ENCODE measurements at places on chromosomes 1 and 21. TPM values are rescaled to one million over a fixed set of nuclear protein-coding genes. Genes with fewer than 3 reads are reported as not detected.

AMY2B gene
- 3.4 TPM for total RNA-seq

CD244 gene
- 0.31 TPM for total RNA-seq

FAM163A gene
- not detected for total RNA-seq

SELE gene
- 14.3 TPM for total RNA-seq

GPR25 gene
- not detected for total RNA-seq

TSACC gene
- total RNA-seq, result not detected

TMEM240 gene
- total RNA-seq, result 6.6 TPM

CD52 gene
- 21.8 TPM for total RNA-seq

GRCh38 chr1:36988741-36989193, 45.5 kb downstream of the GRIK3 start:
- no peak overlapping the region for H3K27ac ChIP-seq
- H3K4me3 ChIP-seq, result no peak overlapping the region
- DNase-seq, result no peak
- peaks cover 2% of the 10 kb centered on the region for H3K27me3 ChIP-seq

- no peak overlapping the region for H3K4me3 ChIP-seq
- H3K36me3 ChIP-seq, result no peaks in the 10 kb centered on the region
- H3K27ac ChIP-seq, result no peak overlapping the region
Measured at GRCh38 chr1:214954617-214954949, 128.0 kb upstream of the KCNK2 start.

- H3K4me3 ChIP-seq, result no peak overlapping the region
- H3K27me3 ChIP-seq, result no peaks in the 10 kb centered on the region
- no peak overlapping the region for H3K27ac ChIP-seq
- H3K4me1 ChIP-seq, result no peaks in the 10 kb centered on the region
- no peaks in the 10 kb centered on the region for H3K36me3 ChIP-seq
- no peak for DNase-seq
Measured at GRCh38 chr1:192270398-192270797, 46.4 kb upstream of the RGS21 start.

- H3K4me1 ChIP-seq, result peaks cover 27% of the 10 kb centered on the region
- H3K4me3 ChIP-seq, result no peak overlapping the region
- no peak overlapping the region for H3K27ac ChIP-seq
- DNase-seq, result no peak
Measured at GRCh38 chr1:11592752-11593151, 61.5 kb downstream of the FBXO2 start.

GRCh38 chr1:160752924-160753323, 13.9 kb downstream of the SLAMF7 start:
- no peaks in the 10 kb centered on the region for H3K36me3 ChIP-seq
- peaks cover 3% of the 10 kb centered on the region for H3K27me3 ChIP-seq
- no peaks in the 10 kb centered on the region for H3K4me1 ChIP-seq
- DNase-seq, result no peak
- H3K4me3 ChIP-seq, result no peak overlapping the region

- no peak overlapping the region for H3K27ac ChIP-seq
- no peaks in the 10 kb centered on the region for H3K27me3 ChIP-seq
- H3K36me3 ChIP-seq, result no peaks in the 10 kb centered on the region
- no peak for DNase-seq
Measured at GRCh38 chr1:245045087-245045881, 109.5 kb upstream of the KIF26B start.

GRCh38 chr1:23619299-23620188, 60.2 kb upstream of the ID3 start:
- peaks cover 20% of the 10 kb centered on the region for H3K4me1 ChIP-seq
- H3K27me3 ChIP-seq, result peaks cover 19% of the 10 kb centered on the region
- peak overlapping the region; percentile 37 for H3K4me3 ChIP-seq
- H3K36me3 ChIP-seq, result peaks cover 5% of the 10 kb centered on the region

DNA sequence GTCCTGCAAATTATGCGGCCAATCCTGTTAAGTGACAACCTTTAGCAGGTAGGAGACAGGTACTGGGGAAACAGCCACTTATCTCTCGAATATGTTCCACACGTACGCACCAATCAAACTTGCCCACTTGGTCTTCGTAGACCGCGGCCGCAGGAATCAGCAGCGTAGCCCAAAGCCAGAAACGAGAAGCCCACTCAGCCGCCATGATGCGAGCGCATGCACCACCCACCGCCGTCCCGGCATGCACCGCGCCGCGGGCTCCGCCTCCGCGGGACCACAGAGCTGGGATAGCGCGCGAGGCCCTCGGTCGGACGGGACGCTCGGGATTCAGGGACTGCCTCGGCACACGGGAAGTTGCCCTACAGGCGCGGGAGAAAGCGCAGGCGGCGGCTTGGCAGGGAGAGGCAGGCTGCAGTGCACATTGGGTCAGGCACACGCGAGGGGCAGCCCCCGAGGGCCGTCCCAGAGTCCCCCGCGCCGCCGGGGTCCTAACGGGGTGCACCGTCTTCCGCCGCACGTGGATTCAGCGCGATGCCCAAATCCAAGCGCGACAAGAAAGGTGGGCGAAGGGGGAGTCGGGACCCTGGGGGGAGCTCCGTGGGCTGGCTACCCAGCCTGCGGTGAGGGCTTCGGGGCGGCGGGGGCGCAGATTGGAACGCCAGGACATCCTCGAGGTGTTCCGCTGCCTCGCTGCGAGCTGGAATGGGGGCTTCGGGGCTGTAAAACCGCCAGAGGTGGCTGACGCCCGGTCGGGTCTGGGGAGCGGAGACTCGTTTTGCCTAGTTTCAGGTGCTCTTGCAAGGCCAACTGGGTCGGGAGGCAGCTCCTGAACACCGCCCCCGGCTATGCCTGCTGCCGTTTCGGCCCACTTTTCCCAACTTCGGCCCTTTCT, at the start of the genes EMC1 and MRTO4:
EMC1 (minus strand) TSS at position 220 of the 892 bp plus-strand sequence; CDS start at position 205, 15 bp downstream.
MRTO4 (plus strand) TSS at position 501 of the 892 bp plus-strand sequence; CDS start at position 532, 31 bp downstream.
- H3K27ac ChIP-seq, result peak within 1 kb of the TSS; percentile 92
- DNase-seq, result peak; percentile 95
- peaks cover 1% of the 10 kb centered on the region for H3K36me3 ChIP-seq
- H3K4me1 ChIP-seq, result peaks cover 17% of the 10 kb centered on the region
- H3K27me3 ChIP-seq, result peaks cover 6% of the 10 kb centered on the region

DNA sequence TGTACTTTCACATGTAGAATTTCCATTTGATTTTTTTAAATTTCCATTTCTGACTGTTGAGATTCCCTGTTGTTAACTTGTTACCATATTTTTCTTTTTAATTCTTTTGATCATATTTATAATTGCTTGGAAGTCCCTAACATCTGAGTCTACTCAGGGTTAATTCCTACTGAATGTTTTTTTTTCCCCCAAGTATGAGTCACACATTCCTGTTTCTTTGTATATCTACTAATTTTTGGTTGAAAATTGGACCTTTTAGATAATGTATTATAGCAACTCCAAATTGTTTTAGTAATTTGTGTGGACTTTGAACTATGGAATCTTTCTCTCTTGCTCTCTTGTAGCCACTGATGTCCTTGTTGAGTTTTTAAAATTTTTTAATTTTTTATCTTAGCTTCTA, 54.6 kb downstream of the STXBP3 start:
- no peak overlapping the region for H3K27ac ChIP-seq
- DNase-seq, result no peak
- H3K4me1 ChIP-seq, result no peaks in the 10 kb centered on the region
- H3K36me3 ChIP-seq, result peaks cover 28% of the 10 kb centered on the region
- no peak overlapping the region for H3K4me3 ChIP-seq

GRCh38 chr1:23732363-23733224, 10.7 kb upstream of the ELOA start:
- H3K36me3 ChIP-seq, result peaks cover 4% of the 10 kb centered on the region
- H3K4me3 ChIP-seq, result no peak overlapping the region
- H3K4me1 ChIP-seq, result peaks cover 14% of the 10 kb centered on the region
- no peak for DNase-seq
- H3K27ac ChIP-seq, result no peak overlapping the region
- H3K27me3 ChIP-seq, result no peaks in the 10 kb centered on the region

GRCh38 chr21:26164311-26164710, 6.3 kb downstream of the APP start:
- no peak for DNase-seq
- H3K4me1 ChIP-seq, result peaks cover 62% of the 10 kb centered on the region
- peaks cover 14% of the 10 kb centered on the region for H3K36me3 ChIP-seq
- no peak overlapping the region for H3K27ac ChIP-seq

DNA sequence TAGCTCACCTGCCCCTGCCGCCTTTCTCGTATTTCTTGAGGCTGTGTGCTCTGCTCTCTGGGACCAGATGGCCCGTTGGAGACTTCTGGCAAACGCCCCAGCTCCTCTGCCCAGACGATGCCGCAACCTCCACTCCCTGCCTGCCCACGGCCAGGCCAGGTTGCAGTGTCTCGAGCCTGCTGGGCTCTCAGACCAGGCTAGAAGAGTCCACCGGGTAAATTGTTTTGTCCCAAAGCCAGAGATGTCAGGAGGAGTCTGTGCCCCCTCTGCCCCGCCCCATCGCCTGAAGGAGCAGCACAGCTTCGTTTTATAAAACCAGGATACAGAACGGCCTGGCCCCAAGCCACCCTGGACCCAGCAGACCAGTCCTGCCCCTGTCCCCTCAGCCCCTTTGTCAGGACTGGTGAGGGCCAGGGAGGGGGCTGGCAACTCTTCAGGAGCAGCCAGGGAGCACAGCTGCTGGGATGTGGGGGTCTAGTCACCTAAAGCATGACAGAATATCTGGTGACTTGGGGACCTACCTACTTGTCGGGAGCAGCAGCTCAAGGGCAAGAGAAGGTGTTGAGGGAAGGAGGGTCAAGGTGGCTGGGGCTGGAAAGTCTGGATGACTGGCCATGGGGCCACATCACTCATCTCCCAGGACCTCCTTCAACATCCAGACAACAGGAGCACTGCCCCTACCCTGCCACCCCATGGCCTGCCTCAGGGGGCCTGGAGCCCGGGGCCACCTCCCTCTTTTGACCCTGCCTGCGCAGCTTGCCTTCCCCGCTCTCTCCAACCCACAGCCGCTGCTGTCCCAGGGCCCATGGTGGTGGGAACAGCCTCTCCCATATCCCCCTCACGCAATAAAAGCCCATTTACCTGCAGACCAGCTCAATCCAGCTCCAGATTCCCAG, 33.9 kb upstream of the LBR start:
- H3K27me3 ChIP-seq, result peaks cover 6% of the 10 kb centered on the region
- no peak overlapping the region for H3K27ac ChIP-seq
- no peak for DNase-seq
- H3K4me3 ChIP-seq, result no peak overlapping the region

DNA sequence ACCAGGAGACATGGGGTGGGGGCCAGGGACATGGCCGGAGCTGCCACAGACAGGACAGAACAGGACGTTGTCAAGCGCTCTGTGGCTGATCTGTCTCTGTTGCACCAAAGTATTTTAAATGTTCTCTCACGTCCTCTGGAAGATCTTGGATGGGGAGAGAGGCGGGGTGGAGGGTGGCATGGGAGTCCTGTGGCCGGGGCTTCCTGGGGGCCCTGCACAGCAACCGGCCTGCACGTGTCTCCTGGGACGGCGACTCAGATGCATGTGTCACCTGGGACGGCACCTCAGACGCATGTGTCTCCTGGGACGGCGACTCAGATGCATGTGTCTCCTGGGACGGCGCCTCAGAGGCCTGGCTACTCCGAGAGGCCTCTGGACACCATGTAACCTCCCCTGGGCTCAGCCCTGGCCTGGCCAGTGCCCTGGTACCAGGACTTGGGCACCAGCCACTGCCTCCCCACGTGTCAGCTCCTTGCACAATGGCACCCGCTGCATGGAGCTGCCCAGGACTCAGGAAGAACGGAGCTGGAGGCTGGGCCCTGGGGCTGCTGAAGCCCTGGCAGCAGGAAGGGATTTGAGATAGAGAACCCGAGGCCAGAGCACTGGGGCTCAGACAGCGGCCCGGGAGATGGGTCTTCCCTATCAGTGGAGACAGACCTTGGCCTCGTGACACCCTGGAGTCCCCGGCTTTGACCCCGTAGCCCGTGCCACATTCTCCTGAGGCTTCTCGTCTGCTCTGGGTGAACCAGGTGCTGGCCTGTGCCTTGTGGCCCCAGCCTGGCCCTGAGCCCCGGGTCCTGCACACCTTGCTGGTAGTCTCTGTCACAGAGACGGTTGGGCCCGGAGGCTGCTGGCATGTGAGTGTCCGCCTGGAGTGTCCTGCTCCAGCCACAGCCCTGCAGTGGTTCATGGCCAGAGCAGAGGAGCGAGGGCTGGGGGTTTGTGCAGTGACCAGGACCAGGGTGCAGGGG, 14.7 kb upstream of the SLC19A1 start:
- H3K27me3 ChIP-seq, result peaks cover 4% of the 10 kb centered on the region
- no peak overlapping the region for H3K4me3 ChIP-seq
- H3K4me1 ChIP-seq, result peaks cover 6% of the 10 kb centered on the region
- no peak for DNase-seq
- H3K36me3 ChIP-seq, result no peaks in the 10 kb centered on the region

- H3K4me3 ChIP-seq, result no peak overlapping the region
- H3K27me3 ChIP-seq, result peaks cover 5% of the 10 kb centered on the region
- peaks cover 2% of the 10 kb centered on the region for H3K4me1 ChIP-seq
- DNase-seq, result no peak
- H3K27ac ChIP-seq, result no peak overlapping the region
- peaks cover 4% of the 10 kb centered on the region for H3K36me3 ChIP-seq
Measured at GRCh38 chr1:10634428-10635084, 159.8 kb downstream of the PEX14 start.

DNA sequence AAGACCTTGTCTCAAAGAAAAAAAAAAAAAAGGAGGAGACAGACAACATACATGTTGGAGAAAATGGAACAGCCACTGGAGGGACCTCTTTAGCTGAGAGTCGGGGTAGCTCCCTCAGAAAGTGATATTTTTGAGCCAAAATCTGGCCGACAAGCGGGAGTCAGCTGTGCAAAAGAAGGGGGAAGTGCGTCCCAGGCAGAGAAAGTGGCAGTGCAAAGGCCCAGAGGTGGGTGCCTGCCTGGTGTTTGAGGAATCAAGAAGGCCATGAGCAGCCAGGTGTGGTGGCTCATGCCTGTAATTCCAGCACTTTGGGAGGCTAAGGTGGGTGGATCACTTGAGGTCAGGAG, 6.1 kb upstream of the CROCC start:
- H3K27me3 ChIP-seq, result peaks cover 23% of the 10 kb centered on the region
- no peak for DNase-seq
- peaks cover 11% of the 10 kb centered on the region for H3K36me3 ChIP-seq
- H3K27ac ChIP-seq, result no peak overlapping the region

- no peak for DNase-seq
- H3K36me3 ChIP-seq, result peaks cover 5% of the 10 kb centered on the region
- H3K27ac ChIP-seq, result no peak overlapping the region
- H3K27me3 ChIP-seq, result no peaks in the 10 kb centered on the region
- no peak overlapping the region for H3K4me3 ChIP-seq
Measured at GRCh38 chr1:59487335-59488031, 190.6 kb downstream of the FGGY start.

GRCh38 chr1:25743164-25744139, 56.5 kb upstream of the SELENON start:
- H3K27ac ChIP-seq, result no peak overlapping the region
- no peak for DNase-seq
- peaks cover 10% of the 10 kb centered on the region for H3K36me3 ChIP-seq
- peaks cover 10% of the 10 kb centered on the region for H3K27me3 ChIP-seq
- peaks cover 16% of the 10 kb centered on the region for H3K4me1 ChIP-seq

DNA sequence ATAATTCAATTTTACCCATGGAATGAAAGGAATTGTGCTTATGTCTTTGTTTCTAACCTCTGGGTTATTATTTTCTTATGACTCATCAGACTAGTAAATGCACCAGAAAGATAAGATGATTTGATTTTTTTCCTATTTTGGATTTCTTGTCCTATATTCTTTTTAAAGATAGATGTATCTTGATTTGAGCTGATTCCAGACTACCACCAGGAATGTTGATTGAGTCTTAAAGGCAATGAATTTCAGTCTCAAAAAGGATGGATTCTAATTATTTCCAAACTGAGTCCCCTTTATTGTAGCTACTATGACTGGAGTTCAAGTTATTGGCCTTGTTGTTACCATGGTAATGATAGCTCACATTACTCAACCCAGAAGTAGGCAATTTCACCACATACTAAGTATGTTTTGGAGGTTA, 95.8 kb upstream of the RGS4 start:
- DNase-seq, result no peak
- H3K27ac ChIP-seq, result no peak overlapping the region
- no peaks in the 10 kb centered on the region for H3K27me3 ChIP-seq

GRCh38 chr1:161314201-161314981, at the start of gene SDHC:
SDHC (plus strand) TSS chr1:161314381; CDS start chr1:161314406, 25 bp downstream.
- peaks cover 14% of the 10 kb centered on the region for H3K4me1 ChIP-seq
- no peaks in the 10 kb centered on the region for H3K36me3 ChIP-seq
- DNase-seq, result peak; percentile 91
- H3K27me3 ChIP-seq, result no peaks in the 10 kb centered on the region

Data from endothelial cell (in vitro differentiated cells).